ENCODE measurements at places on chromosomes 2 and 18.
A peak's percentile ranks its signal among the peaks of the same experiment; 100 is the strongest.

- DNase-seq = no peak
Observed at GRCh38 chr18:76052227-76052595, 442.8 kb downstream of the ZNF516 start.

DNA sequence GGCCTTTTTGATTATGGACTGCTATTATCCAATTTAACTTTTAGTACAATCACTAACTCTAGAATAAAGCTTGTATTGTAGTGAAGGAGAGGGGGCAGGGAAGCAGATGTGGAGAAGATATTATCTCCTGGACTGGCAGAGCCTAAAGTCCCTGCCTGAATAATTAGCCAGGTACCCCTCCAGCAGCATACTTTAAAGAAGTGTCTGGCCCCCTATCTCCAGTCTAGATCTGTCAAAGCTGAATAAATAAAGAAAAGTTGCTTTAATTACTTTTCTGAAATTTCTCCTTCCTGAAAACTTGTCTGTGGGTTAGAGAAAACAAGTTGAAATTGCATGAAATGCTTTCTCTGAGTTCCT, 258.2 kb downstream of the SLC8A1 start:
- no peak for DNase-seq

- no peak for DNase-seq
Observed at GRCh38 chr2:24652265-24653182, 140.7 kb downstream of the PTRHD1 start.

DNA sequence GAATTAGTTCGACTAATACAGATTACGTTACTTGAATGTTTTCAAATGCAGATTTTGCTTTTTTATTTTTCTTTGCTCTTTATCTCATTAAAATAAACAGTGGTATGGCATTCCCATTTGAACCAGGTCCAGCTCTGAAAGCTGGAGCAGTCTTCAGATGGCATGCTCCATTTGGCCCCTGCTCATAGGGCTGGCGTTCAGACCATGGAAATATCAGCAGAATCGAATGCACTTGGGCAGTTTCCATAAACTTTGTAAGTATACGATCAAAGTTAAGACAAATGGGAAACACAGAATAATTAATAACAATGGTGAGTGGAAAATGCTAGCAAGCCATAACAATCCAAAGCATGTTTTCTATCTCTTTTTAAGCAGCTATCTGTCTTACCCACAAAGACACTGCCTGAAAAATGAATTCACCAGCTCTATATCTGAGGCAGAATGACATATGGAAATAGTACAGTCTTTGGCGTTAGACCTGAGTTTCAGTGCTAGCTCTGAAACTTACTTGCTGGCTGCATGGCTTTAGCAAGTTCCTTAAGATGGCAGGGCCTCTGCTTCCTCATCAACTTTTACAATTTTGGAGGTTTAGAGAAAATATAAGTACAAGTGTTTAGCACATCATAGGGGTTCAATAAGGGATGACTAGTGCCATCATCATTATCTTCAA, 131.6 kb downstream of the BCL2 start:
- DNase-seq = no peak

GRCh38 chr2:219216535-219216915, 2.2 kb downstream of the ABCB6 start:
- no peak for DNase-seq

DNA sequence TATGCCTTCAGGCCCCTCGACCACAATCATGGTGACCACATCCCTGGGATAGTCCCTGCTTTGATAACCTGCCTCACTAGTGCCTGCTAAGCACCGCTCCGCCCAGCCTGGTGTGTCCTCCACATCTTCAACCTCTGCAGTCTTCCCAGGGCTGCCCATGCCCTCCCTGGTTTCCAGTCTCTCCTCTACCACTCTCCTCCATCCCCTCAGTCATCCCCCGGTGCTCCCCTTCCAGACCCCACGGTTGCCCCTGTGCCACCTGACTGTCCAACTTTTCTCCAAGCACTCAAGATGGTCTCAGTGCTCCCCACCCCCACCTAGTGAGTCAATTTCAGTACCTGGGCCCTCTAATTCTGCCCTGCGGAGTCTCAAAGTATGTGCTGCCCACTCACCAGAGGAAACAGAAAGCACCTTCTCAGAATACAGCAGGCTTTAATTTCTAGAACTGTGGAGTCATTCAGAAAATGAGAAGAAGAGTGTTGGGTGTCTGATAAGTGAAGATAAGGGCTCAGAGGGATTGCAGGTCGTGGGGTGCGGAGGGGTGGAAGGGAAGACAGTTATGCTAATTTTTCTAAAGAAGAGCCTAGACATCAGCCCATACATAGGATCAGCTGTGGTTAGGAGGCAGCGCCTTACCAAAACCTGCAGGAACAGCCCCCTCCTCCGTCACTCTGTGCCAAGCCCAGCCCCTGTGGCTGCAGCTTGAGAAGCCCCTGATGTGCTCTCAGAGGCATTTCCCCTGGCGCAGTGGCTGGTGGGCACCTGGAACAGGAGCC, 53.6 kb upstream of the CAB39 start:
- DNase-seq = peak; percentile 86

DNA sequence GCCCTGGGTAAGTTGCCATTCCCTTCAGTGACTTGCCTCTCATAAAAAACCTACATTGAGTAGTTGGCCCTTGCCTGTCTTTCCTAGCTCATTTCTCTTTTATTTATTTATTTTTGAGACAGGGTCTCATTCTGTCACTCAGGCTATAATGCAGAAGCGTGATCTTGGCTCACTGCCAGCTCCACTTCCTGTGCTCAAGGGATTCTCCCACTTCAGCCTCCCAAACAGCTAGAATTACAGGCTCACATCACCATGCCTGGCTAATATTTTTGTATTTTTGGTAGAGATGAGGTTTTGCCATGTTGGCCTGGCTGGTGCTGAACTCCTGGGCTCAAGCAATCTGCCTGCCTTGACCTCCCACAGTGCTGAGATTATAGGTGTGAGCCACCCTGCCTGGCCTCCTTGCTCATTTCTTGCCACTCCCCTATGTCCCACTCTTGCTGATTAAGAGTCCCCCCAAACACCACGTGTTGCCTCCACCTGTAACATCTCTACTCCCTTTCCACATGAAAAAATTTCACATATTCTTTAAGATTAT, 12.6 kb downstream of the EVA1A start:
- DNase-seq = no peak

DNA sequence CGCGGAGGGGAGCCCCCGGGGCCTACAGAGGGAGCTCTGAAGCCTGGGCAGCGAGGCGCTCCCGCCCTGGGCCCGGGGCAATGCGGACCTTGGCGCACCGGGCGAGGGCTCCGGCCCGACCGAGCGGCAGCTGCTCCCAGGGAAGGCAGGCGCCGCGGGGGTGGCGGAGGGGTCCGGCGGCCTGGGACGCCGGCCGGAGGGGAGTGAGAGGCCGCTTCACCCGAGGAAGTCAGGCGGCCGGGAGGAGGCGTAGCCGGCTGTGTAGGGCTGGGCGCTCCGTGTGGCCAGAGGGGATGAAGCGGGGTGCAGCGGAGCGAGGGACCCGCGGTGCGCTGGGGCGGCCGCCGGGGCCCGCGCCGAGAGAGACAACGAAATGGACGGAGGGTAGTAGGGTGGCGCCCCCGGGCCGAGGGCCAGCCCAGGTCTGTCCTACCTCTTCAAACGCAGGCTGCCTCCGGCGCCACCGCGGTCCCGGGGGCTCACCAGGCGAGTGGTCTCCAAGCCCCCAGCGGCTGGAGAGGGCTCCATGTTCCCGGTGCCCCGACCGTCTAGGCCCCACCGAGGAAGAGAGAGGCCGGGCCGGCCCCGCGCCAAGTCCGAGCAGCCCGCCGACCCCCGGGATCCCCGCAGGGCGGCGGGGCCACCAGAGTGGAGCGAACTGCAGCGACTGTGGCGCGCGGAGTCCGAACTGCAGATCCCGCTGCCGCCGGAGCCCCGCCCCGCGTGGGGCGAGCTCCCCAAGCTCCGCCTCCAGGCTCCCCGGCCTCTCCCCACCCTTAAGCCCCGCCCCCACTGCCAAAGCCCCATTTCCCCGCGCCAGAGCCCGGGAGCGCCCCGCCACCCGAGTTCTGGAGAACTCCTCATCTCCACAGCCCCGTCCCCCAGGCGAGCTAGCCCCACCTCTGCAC, at the start of gene SLC30A3:
TSS of gene SLC30A3 (minus strand) at position 669 of the 908 bp plus-strand sequence. CDS start at position 528, 141 bp downstream.
- peak; percentile 70 for DNase-seq

- no peak for DNase-seq
Observed at GRCh38 chr2:7428454-7429204, 511.4 kb downstream of the RNF144A start.

DNA sequence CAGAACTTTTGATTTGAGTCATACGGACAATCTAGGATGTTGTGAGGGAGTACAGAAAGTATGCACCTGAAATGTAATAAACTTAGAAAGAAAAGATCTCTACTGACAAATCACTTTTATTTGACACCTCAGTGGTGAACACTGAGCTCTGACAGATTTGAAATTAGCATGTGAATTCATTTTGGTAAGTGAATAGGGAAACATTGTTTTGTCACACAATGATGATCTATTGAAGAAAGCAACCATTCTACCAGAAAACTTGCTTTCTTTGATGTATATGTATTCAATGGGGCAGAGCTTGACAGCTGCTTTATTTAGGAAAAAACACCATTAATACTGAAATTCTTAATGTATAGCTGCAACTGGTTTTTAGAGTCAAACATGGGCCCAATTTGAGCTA, 500.5 kb downstream of the CCDC85A start:
- DNase-seq = no peak

- DNase-seq = no peak
Observed at GRCh38 chr18:76348267-76349066, 146.6 kb downstream of the ZNF516 start.

GRCh38 chr2:229431327-229431954, 160.4 kb upstream of the PID1 start:
- no peak for DNase-seq

DNA sequence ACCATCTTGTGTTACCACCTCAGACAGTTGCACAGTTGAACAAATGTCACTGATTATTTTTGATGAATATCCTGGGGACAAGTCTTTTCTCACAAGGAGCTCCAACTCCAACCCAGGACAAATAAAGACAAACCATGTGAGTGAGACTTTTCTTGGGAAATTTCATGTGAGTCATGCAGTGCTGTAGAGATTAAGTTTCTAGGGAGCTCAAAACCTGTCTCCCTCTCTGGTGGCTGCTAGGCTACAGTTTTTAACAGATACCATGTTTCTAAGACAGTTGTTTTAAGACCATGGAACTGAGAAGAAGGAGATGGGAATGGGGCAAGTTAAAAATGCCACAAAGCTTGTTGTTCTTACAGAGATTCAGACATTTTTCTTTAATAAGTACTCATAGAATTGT, 255.5 kb downstream of the RIT2 start:
- DNase-seq = no peak

- DNase-seq = no peak
Observed at GRCh38 chr2:34475156-34475555, 876.1 kb upstream of the FAM98A start.

- no peak for DNase-seq
Observed at GRCh38 chr2:8149985-8150539, 531.8 kb upstream of the ID2 start.

DNA sequence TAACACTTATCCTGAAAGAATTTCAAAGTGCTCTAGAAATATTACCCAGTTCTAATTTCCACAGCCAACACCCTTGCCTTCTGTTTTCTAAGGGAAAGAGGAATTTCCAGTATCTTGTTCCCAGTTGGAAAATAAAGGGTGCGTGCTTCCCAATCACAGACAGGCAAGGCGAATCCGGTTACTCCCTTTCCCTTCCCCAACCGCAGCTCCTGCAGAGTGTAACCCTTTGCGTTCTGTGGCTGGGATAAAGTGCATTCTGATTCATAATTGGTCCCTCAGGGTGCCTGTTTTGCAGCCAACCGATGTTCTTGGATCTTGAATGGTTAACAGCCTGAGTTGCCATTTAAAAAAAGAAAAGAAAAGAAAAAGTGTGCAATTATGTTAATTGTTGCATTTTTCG, 40.6 kb upstream of the PGAP1 start:
- no peak for DNase-seq

GRCh38 chr2:158998551-158999248, 30.3 kb downstream of the TANC1 start:
- no peak for DNase-seq

- DNase-seq = no peak
Observed at GRCh38 chr18:35426786-35427185, 49.6 kb upstream of the ZNF396 start.

- DNase-seq = no peak
Observed at GRCh38 chr2:187976986-187977333, 314.7 kb upstream of the GULP1 start.

DNA sequence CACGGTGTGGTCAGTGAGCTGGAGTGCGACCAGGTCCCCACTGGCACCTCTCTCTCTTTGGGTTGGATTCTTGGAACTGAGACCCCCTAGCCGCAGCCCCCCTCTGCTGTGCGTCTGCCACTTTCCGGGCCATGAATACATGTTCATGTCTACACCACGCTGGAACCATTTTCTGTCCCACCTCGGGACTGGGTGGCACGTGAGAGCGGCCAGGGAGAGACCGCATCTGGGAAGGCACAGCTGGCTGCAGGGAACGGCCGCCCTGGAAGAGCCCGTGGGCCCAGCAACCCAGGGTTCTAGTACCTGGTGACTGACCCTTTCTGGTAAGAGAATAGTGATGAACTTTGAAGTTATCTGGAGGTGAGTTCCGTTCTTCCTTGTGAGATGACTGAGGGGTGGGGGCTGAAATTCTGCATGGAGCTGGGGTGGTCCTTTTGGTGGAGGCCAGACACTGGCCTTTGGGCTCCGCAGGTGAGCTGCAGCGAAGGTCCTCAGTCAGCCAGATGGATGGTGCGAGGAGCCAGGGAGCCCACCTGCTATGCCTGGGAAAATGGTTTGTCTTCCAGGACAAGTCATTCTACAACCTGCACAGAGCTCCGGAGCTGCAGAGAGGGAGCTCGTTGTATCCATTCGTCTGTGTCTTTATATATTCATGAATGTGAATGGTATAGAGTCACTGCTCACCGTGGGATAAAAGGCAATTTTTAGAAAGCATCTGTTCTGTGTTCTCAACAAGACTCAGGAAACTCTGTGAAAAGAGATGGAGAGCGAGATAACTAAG, 223.5 kb downstream of the NDUFA10 start:
- no peak for DNase-seq

DNA sequence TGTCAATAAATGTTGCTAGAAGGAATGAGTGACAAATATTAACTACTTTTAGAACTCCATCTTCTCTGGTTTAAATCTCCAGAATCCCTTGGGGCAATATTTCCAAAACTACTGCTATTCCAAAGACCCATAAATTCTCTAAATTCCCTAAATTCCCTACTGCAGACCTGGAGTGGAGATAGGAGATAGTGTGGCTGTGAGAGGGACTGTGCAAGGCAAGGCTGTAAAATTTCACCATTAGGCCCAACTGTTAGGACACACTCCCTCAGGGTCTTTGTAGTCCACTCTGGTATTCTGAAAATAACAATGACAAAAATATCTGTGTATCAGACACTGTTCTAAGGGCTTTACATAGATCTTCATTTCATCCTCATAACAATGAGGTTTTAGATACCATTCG, 67.9 kb downstream of the MYL12B start:
- DNase-seq = no peak

GRCh38 chr2:105683011-105683492, 61.7 kb upstream of the NCK2 start:
- DNase-seq = no peak

GRCh38 chr2:61419129-61419528, 51.8 kb downstream of the USP34 start:
- no peak for DNase-seq

Data from GM06990 (cell line).